GM12865 (cell line): ENCODE measurements at places on chromosomes 7 and 10.

GRCh38 chr7:100475549-100475948, 3.5 kb downstream of the TSC22D4 start:
- peak; percentile 39 for DNase-seq

DNA sequence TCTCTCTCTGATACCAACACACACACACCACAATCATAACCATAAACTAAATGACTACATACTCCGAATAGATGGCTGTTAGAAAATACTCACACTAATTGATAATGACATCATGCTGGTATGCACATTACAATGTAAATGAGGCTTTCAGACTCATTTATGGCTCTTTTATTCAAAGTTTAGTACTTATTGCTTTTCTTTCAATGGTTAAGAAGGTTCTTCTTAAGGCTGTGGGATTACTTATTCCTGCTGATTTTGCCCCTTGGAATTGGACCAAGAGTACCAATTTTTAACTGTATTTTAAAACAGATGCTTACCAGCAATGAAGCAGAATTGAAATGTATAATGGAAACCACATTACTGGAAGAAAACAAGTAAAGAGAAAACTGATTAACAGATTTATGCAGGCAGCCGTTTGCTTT, 20.6 kb upstream of the CABCOCO1 start:
- no peak for DNase-seq

- DNase-seq: no peak
These were observed 303.3 kb downstream of the GRID1 start for GRCh38 chr10:86063341-86063740.

- DNase-seq: peak; percentile 54
These were observed at the start of gene FKBP9 for GRCh38 chr7:32957326-32958045. FKBP9 (plus strand) TSS chr7:32957440; CDS start chr7:32957574, 134 bp downstream.

GRCh38 chr7:108009873-108010272, 6.9 kb upstream of the LAMB1 start:
- DNase-seq: no peak

DNA sequence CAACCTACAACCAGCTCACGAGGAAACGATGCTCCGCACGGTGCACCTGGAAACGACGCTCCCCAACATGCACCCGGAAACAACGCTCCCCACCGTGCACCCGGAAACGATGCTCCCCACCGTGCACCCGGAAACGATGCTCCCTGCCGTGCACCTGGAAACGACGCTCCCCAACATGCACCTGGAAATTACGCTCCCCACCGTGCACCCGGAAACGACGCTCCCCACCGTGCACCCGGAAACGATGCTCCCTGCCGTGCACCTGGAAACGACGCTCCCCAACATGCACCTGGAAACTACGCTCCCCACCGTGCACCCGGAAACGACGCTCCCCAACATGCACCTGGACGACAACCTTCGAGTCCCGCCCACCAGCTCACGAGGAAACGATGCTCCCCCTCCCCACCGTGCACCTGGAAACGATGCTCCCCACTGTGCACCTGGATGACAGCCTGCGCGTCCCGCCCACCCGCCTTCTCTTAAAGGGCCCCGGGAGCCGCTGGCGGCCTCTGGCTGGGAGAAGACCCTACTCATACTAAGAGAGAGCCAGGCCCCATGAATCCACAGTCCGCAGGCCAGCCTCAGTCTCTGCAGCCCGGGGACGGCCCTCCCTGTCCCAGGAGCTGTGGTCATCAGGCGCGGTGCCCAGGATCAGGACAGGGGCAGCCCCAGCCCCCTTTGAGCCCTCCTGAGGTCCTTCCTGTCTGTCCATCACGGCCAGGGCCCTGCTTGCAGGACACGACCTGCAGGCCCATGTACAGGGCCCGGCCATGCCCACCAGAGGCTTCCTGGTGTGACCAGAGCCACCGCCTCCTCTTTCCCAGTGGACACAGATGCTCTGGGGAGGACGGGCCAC, 98.3 kb downstream of the PDGFA start:
- DNase-seq: no peak

- no peak for DNase-seq
These were observed 54.6 kb upstream of the NANOS1 start for GRCh38 chr10:118974951-118975350.

DNA sequence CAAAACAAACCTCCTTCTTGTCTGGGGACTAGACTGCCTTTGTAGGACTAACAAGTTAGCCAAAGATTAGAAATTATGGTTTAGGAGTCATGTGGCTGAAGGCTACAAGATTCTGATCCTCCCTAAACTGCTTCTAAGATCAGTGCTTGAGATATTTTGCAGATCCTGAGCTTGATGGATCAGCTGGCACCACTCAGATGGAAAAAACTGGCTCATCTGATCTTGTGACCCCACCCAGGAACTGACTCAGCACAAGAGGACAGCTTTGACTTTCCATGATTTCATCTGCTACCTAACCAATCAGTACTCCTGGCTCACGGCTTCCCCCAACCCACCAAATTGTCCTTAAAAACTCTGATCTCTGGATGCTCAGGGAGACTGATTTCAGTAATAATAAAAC, 271.5 kb upstream of the TAC1 start:
- no peak for DNase-seq

GRCh38 chr10:93383562-93383981, 98.6 kb downstream of the MYOF start:
- no peak for DNase-seq

DNA sequence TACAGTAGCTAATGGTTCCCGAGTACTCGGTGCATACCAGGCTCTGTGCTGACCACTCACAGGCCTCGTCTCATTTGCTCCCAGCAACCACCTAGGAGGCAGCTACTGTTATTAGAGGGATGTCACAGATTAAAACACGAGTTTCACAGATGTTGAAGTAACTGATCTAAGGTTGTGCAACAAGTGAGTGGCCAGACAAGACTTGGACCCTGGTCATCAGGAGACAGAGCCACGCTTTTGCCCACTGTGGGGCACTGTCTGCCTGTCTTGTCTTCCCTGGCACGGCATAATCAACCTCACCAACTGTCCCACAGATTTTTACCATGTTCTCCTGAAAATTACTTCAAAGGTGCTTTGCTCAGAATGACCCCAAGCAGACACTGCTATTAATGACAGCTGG, 111.6 kb upstream of the HABP2 start:
- DNase-seq: no peak

DNA sequence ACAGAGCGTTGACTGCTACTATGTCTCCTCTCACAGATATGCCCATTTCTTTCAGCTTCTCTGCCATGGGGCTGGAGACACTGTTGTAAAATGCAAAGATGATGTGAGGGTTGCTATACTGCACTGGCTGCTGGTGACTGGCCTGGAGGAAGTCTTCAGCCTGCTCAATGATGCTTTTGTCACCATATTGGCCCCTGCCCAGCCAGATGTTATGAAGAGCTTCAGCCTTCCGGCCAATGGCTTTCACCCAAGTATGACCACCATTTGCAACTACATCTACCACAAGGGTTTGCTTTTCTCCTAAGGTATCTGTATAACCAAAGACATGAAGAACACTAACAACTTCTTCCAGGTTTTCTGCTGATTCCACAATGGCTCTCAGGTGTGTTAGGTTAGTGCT, 1.6 kb downstream of the C7orf25 start:
- no peak for DNase-seq

GRCh38 chr10:112963835-112964234, 13.8 kb downstream of the TCF7L2 start:
- DNase-seq: no peak

DNA sequence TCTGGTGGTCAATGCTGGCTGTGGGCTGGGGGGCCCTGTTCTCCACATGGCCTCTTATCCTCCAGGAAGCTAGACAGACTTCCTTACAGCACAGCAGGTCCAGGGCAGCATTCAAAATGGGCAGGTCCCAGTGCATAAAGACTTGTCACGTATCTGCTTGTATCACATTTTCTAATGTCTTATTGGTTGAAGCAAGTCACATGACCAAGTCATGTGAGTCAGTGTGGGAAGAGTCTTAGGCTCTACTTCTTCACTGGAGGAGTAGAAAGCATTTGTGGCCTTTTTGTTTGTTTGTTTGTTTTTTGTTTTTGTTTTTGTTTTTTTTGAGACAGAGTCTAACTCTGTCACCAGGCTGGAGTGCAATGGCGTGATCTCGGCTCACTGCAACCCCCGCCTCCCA, 104.7 kb downstream of the COL13A1 start:
- DNase-seq: peak; percentile 9

- DNase-seq: no peak
These were observed 42.3 kb upstream of the SP8 start for GRCh38 chr7:20828947-20829346.

GRCh38 chr10:117884093-117884492, 162.6 kb downstream of the RAB11FIP2 start:
- no peak for DNase-seq

DNA sequence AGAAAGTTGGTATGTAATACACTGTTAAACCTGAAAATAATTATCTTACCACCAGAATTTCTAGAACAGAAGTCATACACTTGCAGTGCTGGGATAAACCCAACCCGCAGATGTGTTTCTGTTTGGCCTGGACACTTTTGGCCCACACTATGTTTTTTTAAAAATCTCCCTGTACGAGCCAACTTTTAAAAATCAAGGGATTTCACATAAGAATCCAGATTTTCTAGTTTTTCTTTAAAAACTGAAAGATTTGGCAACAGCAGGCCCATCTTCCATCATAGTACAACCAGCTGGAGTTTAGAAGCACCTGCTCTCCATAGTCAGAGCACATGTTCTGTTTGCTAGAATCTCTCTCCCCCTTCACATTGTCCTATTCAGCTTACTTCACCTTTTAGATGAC, 74.0 kb downstream of the TLL2 start:
- no peak for DNase-seq

DNA sequence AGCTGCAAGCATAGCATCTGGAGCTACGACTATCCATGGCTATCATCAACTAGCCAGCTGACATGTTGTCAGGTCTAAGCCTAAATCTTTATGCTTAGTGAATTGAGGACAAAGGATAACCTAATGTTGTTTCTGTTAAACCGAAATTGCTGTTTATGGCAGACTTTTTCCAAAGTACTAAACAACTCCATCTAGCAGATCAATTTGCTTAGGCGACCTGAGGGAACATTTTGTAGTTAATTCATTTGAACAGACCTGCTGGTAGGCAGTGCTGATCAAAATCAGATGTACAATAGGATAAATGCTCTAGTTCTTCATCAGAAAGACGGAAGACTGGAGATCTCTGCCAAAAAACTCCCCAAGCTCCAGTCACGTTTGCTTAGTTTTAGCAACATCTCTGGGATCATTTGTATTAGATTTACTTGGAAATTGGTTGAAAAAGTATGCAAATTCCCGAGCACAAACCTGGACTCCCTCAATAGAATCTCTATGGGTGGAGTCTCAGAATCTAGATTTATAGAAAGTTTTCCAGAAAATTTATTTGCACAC, 301.6 kb upstream of the NRP1 start:
- no peak for DNase-seq

GRCh38 chr7:78326189-78326588, 527.6 kb downstream of the PHTF2 start:
- DNase-seq: no peak

DNA sequence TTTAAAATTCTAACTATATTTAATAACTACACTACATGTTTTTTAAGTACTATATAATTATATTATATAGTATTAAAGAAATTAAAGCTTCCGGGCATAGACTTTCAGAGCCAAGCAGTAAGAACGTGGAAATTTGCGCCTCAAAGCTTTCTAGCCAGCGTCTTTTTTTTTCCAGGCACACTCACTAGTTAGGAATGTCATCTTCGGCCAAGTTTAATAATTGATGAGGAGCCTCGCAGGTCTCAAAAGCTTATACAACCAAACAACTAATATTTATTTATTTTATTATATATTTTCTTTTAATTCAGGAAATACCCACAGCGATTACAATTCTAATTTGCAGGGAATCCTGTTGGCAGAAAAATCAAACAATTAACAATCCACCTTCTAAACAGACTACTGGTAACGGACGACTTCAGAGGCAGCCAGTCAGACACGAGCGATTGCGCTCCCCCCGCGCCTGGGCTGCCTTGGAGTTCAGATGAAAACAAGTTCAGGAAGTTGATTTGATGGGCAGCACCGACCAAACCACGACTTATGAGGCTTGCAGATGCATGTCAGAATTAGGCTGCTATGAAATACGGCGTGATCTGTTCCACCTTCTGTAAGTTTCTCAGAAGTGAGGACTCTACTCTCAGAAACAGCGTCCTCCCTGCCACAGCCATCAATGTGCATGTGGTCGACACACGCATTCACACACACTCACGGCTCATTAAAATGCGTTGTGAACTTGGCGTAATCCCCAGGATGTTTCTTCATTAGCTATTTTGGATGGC, 431.8 kb upstream of the MGMT start:
- peak; percentile 6 for DNase-seq

DNA sequence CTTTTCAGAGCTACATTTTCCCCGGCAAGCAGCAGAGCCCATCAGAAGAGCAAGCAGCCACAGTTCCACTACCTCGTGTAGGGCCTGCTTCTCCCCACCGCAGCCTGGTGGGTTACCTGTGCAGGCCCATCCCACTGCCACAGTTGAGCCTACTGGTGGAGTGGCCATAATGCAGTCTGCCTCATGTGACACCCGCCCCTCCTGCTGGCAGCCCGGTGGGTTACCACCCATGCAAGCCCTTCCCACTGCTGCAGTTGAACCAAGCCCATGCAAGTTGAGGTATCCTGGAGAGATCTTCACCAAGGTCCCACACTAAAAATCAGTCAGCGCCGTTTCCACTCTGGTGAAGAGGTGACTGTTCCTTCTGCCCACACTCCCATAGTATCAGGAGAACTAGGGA, 32.1 kb upstream of the CNNM1 start:
- no peak for DNase-seq

- no peak for DNase-seq
These were observed 53.1 kb downstream of the UNCX start for GRCh38 chr7:1285556-1286301.
